ENCODE measurements at places on chromosomes 1 and 21.
A peak's percentile ranks its signal among the peaks of the same experiment; 100 is the strongest.

GRCh38 chr1:157008502-157008901, 37.0 kb downstream of the ARHGEF11 start:
- no peak for DNase-seq

DNA sequence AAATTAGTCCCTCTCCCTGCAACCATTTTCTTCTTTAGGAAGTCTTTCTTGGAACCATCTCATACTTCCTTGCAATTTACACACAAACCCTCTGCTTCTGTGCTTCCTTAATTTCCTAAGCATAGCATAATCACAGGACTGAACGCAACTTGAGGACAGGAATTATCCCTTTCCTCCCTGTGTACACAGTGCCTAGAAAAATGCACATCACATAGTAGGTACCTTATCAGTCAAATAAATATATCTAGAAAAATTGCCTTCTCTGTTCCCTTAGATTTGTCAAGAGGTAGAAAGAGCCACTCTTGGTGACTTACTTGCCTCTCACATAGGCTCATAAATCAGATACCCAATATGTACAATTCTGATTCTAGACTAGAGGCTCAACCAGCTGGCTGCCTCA, 4.9 kb downstream of the ASPM start:
- DNase-seq: no peak

DNA sequence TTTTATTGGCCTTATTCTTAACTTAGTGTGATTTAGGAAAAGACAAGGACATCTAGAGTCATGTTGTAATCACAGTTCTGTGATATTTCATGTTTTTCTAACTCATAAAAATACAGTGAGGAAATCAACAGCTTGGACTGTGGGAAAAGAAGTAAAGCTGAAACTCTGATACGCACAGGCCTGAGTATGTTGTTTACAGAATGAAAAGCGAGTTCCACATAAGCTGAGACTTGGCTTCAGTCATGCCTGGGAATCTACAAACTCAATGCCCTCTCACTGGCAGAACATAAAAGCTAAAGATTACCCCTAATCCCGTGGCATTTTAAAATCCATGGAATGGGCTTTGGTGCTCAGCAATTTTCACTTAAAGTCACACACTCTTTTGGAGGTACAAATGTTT, 23.6 kb upstream of the ATP5PO start:
- DNase-seq: no peak

DNA sequence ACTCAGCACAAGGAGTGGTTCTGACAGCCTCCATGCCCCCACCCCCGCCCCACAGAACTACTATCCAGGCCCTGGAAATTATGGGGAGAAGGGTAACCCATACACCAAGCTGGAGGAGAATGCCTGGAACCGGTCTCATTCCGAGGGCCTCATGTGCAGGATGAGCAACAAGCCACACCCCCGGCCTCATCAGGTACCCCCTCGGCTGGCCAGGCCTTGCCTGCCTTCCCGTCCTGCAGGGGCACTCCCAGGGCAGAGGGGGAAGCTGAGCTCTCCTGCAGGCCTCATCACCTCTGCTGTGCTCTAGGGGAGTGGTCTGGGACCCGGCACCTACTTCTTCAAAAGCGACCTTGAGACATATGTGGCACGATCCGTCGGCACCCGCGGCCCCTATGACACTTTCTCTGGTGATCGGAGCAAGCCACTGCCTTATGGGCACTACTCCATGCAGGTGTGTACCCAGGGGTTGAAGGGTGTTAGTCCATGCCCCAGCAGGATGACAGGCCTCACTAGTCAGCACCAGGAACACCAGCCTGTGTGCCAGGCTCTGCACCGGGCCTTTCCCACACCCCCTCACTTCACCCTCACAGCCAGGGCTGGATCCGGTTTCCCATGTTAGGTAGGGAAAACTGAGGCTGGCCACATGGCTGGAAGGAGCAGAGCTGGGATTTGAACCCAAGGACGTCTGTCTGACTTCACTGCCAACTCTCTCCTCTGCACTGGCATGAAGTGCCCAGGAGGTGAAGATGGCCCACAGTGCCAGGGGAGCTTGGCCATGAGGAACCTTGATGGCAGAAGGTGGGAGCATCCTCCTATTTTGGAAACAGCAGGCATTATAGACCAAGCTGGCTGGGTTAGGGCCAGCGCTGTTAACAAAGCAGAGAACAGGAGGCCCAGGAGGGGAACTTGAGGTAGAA, 10.9 kb upstream of the TTC22 start:
- DNase-seq: no peak

GRCh38 chr1:227892489-227893299, 55.0 kb downstream of the WNT9A start:
- no peak for DNase-seq

DNA sequence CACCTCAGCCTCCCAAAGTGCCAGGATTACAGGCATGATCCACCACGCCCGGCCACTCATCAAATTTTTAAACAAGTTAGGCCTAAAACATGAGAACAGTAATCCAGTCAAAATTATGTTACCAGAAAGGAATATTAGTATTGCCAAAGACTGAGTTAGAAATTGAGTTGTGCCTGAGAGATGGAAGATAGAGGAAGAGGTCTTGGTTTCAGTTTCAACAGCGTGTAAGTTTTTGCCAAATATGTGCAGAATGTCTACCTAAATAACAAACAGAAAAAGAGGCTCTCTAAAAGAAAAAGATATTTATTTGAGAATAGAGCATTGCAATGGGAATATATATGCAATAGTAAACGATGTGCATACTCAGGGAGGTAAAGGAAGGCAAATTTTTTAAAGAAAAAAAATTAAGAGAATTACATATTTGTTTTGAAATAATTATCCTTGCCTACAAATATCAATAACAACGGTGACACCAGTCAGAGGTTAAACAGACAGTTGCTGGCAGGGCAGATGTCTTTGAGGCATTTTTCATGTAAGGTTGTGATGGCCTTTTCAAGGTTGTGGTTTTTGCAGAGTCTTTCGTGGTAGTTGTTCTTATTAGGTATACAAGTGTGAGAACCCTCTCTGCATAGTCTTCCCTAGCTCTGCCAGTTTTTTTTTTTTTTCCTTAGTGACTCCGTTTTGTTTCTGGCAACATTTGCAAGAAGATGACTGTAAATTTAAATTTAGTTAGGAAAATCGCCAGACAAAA, 2.2 kb upstream of the CD1B start:
- DNase-seq: no peak

DNA sequence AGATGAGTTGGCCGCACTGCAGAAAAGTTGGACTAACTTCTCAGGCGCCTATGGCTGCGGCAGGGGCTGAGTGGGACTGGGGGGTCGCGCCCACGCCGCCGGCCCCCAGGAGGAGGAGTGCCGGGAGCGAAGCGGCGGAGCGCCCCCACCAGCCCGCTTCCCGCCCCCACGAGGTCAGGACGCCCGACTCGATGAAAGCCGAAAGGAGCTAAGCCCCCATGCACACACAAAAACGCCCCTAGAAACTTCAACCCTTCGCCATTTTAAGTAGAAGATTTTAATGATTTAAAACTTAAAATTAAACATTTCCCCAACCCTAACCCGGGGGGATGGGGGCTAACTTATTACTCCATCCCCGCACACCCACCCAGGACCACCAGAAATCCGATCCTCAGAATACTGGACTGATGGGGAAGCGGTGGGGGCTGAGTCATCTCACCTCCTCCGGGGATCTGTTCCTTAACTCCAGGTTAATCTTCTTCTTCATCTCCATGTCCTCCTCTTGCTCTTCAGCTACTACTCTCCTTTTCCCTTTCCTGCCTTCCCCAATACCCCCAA, 539 bp downstream of the ANP32E start:
- DNase-seq: peak; percentile 14

- no peak for DNase-seq
Measured at GRCh38 chr1:109167001-109167506, 46.7 kb upstream of the SARS1 start.

DNA sequence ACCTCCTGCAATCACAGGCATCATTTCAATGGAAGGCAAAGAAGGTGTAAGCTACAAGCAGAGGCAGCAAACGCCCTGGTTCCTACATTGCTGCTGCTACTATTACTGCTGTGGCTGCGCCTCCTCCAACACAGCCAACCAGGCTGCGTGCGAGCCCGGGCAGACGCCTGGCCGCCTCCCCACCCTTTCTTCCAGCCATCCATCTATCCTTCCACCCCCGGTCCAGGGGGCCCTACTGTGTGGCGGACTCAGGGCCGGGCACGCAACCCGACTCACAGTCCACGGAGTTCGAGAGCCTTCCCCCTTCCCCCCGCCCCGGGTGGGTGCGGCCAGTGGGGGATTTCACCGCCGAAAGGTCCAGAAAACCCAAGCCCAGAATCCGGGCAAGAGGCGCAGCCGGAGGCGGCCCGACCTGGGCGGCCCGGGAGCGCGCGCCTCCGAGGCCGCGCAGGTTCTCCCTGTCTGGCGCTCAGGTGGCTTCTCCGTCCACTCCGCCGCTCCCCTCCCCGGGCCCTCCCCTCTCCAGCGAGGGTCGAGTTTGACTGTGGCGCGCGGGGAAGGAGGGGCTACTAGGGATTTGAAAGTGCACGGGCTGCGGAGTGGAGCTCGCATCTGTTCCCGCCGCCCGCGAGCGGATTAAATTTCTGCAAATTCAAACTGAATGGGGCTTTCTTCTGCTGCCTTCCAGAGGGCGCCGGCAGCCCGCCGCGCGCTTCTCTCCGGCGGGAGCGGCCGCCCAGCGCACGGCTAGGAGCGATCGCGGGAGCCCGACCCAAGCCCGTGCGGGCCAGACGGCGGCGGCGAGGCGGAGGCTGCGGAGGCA, at the start of gene HUNK:
HUNK (plus strand) TSS at position 569 of the 823 bp plus-strand sequence. CDS start 655 bp downstream, outside the sequence.
- DNase-seq: no peak

- DNase-seq: no peak
Measured at GRCh38 chr1:68340951-68341350, 108.6 kb upstream of the WLS start.

GRCh38 chr1:178064191-178064821, 29.6 kb upstream of the RASAL2 start:
- no peak for DNase-seq

DNA sequence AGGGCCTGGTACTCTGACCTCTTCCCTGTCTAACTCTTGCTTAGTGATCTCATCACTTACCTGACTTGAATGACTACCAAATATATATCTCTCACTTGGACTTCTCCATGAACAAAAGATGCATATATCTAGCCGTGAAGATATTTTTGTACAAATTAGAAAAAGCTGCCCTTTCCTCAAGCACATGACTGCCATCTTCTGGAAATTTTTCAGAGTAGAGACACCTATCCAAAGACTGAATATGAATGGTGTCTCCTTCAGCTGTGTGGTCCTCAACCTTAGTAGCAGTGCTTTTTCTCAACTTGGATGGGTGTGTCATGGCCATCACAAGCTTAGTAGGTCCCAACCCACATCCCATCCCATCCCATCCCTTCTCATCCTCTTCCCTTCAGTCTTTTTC, 142.3 kb downstream of the DNM3 start:
- no peak for DNase-seq

- DNase-seq: no peak
Measured at GRCh38 chr1:153774780-153775457, at the start of gene SLC27A3. TSS of gene SLC27A3 (plus strand) at chr1:153775407. CDS start at chr1:153775498, 91 bp downstream.

GRCh38 chr1:77623066-77623465, 59.4 kb downstream of the ZZZ3 start:
- no peak for DNase-seq

DNA sequence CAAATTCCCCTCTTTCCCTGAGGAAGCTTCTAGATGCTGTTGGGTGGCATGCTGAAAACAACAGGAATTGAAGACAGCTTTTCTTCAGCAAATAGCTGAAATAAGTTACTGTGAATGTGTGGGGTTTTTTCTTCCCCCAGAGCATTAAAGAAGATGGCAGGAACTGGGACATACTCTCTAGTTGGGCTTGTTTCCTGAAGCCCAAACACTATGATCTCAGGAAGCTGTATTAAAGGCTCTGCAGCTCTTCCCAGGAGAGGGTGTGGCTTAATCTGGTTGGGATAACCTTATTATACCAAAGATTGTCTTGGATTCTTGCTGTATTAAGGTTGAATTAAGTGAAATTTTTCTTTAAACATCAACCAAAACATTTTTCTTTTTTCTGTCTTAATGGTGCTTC, 64.9 kb upstream of the LMO4 start:
- no peak for DNase-seq

- no peak for DNase-seq
Measured at GRCh38 chr1:9341301-9341845, 48.7 kb downstream of the SPSB1 start.

DNA sequence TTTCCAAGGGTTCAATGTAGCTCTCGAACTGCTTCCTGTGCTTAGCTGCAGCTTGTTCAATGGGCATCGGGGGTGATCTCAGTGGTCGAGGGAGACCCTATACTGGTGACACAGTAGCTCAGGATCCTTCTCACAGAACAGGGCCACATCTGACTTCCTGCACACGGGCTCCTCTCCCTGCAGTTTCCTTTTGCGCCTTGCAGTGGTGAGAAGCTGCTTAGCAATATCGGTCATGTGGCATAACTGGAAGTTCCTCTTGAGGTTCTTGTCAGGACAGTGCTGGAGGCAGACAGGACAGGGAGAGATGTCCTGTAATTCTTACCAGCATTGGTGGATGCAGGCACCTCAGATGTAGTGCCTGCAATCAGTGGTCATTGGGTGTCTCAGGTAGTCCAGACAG, 140.5 kb upstream of the MAP1LC3C start:
- DNase-seq: no peak

DNA sequence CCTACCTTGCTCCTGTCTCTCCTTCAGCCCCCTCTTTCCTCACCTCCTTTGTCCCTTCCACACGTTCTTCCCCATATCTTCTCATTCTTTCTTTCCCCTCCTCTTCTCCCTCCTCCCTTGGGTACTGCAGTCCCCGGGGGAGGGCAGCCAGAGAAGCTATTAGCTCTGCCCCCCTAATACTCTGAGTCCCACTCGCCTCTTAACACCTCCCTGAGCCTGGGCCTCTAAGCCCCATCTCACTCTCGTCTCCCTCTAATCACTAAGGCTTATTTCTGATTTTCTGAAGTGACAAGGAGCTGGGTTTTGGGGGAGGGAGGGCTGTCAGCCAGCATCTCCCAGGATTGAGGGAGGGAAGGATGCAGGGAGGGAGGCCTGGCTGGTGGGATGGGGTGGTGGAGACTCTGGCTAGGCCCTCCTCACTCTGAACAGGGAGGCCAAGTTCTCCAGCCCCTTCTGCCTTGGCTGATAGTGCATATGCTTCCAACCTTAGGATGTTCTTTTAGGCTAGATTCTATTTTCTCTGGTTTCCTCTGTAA, 25.6 kb upstream of the DMBX1 start:
- DNase-seq: no peak

- DNase-seq: no peak
Measured at GRCh38 chr1:24745711-24746413, 615 bp downstream of the CLIC4 start.

GRCh38 chr1:22949822-22950331, 22.8 kb downstream of the LACTBL1 start:
- no peak for DNase-seq

DNA sequence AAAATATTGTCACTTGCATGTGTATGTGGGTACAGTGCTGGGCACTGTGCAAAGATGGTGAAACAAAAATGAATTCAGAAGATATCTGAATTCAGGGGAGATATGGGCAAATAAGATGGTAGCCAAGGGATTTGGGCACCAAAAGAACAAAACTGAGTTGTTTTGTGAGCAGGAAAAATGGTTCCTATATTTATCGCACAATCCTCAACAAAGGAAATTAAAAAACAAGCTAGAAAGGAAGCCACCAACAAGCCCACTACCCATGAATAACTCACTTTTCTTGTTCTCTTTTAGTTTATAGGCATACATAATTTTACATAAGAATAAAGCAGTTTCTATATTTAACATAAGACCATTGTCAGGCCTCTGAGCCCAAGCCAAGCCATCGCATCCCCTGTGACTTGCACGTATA, 40.7 kb upstream of the VASH2 start:
- DNase-seq: no peak
